Astrocyte of the cerebellum (primary cell): ENCODE measurements at places on chromosomes 6 and 20.

- DNase-seq: peak; percentile 50
These were observed 7.7 kb upstream of the KLHL31 start for GRCh38 chr6:53673162-53673727.

- no peak for DNase-seq
These were observed 2.8 kb upstream of the PLCG1 start for GRCh38 chr20:41134362-41135186.

DNA sequence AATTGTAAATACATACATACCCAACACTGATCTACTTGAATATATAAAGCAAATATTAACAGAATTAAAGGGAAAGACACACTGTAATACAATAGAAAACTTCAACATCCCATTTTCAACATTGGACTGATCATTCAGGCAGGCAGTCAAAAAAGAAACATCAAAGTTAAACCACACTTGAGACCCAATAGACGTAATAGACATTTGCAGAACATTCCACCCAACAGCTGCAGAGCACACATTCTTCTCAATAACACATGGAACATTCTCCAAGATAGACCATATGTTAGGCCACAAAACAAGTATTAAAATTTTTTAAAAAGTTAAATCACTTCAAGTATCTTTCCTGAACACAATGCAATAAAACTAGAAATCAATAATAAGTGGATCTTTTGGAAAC lies 698.2 kb downstream of the COL12A1 start:
- no peak for DNase-seq

DNA sequence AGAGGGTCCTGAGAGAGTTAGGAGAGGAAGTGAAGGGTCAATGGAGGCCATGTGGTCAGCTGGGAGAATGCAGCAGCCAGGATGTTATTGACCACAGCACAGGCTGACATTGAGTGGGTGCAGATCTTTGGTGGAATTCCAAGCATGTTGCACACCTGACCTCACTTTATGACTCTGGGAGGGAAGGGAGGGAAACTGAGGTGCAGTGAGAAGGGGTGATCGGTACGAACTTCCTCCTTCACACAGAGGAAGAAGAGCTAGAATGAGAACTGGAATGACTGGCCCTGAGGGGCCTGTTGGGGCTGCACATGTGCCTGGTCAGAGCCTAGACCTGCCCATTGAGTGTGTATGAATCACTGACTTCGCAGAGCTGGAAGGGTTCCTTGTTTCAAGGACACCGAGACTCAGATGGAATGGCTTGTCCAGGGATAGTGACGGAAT lies 9.8 kb downstream of the FAM83D start:
- DNase-seq: no peak

- DNase-seq: peak; percentile 33
These were observed 164.1 kb upstream of the SALL4 start for GRCh38 chr20:51966296-51966971.

DNA sequence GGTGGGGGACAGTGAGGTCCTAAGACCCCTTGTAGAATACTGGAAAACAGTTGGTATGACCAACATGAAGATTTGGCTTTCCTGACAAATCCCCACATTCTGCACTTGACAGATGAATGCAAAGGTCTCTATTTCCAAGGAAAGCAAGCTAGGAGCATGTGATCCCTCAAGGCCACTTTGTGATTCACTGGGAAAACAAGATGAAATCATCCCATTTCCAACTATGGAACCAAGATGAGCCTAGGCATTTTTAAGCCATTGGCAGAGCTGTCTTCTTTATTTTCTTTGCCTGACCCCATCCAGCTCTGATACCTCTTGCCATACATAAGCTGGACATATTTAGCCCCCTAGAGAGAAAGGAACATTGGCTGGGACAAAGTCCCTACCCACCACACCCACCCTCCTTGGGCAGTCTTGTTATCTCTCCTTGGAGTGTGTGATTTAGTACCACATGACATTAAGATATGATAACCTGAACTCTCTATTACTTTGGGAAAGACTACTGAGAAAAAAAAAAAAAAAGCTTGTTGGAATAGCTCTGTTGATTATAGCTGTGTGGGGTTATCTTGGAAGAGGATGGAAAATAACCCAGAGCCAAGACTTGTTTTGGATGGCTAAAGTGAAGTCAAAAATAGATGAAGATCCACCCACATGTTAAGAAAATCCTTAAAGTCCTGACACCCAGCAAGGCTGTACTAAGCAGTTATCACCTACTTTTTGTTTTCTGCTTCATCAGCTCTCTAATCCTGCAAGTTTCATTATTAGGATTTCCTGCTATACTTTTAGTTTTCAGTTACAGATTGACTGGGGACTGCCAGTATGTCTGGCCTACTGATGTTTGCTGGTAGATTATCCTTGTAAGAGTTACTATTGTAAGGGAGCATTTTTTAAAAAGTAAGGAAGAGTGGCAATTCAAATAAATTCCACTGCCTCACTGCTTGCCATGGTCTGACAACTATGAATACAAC lies 90.1 kb upstream of the PREP start:
- no peak for DNase-seq

DNA sequence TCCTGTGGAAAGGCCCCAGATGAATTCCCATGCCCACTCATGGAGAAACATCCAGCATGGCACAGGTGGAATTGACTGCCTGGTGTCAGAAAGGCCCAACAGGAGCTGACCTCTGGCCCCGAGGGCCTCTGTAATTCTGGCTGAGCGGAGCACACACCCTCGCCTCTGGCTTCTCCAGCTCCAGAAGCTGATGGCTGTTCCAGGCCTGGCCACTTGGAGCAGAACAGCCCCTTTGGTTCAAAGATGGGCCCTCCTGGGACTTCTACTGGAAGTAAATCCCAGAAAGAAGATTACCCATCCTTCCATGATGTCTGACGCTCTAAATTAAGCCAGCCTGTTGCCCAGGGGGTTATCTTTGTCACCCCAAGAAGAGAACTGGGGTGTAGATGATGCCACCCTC lies 275.1 kb upstream of the CDH4 start:
- no peak for DNase-seq

DNA sequence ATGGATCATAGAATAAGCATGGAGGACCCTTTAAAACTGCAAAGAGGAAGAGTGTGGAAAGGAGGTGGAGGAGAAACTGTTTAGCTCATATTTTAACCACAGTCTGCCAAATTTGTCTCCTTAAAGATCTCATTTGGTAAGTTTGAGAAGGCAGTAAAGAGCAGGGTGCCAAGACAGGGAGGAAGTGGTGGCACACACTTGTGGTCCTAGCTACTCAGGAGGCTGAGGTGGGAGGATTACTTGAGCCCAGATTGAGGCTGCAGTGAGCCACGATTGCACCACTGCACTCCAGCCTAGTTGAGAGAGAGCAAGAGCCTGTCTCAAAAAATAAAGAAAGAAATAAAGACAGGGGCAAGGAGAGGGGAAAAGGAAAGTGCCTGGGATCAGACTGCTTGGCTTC lies 16.8 kb upstream of the DCBLD1 start:
- no peak for DNase-seq

- no peak for DNase-seq
These were observed 64.0 kb downstream of the THBS2 start for GRCh38 chr6:169189686-169190085.

DNA sequence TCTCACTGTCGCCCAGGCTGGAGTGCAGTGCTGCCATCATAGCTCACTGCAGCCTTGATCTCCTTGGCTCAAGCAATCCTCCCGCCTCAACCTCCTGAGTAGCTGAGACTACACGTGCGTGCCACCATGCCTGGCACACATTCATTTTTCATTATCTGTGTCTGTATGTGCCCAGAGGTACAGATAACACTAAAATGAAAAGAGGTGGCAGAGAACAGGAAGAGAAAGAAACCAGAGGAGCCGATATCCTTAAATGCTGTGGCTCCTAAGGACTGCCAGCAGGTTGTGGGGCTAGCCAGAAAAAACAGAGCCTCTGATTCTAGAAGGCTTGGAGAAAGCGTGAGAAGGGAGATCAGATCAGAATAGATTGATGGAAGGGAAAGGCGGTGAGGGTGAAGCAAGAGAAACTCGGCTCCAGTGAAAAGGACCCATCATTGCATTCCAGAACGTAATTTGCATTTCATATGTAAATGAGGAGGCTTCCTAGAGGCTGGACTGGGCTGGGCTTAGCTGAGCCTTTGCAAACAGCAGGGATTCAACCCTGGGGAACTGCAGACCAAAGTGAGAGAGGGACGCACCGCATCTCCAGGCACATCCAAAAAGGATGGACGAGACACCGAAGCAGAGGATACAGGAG lies 64.2 kb downstream of the GCNT2 start:
- no peak for DNase-seq

DNA sequence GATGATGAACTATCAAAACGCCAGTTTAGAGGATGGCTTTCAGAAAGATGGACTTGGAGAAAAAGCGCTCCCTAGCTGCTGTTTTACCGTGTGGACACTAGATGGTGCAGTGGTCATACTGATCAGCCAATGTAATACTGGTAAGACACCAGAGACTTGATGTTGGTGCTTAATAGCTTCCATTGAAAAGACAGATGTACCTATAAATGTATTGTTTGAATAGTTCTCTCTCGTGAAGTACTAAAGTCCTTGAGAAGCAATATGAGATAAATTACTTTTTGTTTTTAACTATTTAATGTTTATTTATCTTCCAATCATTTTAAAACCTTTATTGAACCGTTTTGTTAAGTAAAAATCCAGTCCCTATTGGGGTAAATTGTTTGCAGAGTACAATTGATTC lies 63.9 kb upstream of the FUCA2 start:
- DNase-seq: peak; percentile 83

DNA sequence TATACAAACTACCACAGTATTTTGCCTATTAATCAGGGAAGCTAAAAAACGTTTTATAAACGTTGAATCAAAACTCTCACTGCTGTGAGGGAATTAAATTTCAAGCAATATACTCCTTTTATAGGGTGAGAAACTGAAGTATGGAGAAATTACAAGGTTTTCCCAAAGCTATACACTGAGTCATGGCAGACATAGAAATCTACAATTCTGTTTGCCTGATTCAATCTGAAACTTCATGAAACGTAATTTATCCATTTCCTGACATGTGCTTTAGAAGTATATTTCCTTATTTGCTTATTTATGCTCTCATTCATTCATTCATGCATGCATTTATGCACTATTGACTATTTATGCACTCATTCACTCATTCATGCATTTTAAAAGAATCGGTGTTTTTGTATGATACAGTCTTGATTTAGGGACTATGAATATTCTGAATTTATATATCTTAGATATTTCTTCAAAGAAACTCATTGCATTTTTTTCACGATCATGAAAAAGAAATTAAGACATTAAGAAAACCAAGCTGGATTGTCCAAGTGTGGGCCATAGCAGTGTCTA lies 16.5 kb downstream of the EYA4 start:
- no peak for DNase-seq
